Osteoblast (primary cell): ENCODE measurements at places on chromosomes 13 and 19. TPM values are rescaled to one million over a fixed set of nuclear protein-coding genes. Genes with fewer than 3 reads are reported as not detected.

- H3K36me3 ChIP-seq, result peaks cover 36% of the 10 kb centered on the region
- H3K27me3 ChIP-seq, result no peaks in the 10 kb centered on the region
- peaks cover 9% of the 10 kb centered on the region for H3K4me1 ChIP-seq
- no peak overlapping the region for H3K4me3 ChIP-seq
- no peak overlapping the region for H3K27ac ChIP-seq
- no peak for DNase-seq
These were observed 27.5 kb upstream of the TMEM160 start for GRCh38 chr19:47075941-47076340.

DNA sequence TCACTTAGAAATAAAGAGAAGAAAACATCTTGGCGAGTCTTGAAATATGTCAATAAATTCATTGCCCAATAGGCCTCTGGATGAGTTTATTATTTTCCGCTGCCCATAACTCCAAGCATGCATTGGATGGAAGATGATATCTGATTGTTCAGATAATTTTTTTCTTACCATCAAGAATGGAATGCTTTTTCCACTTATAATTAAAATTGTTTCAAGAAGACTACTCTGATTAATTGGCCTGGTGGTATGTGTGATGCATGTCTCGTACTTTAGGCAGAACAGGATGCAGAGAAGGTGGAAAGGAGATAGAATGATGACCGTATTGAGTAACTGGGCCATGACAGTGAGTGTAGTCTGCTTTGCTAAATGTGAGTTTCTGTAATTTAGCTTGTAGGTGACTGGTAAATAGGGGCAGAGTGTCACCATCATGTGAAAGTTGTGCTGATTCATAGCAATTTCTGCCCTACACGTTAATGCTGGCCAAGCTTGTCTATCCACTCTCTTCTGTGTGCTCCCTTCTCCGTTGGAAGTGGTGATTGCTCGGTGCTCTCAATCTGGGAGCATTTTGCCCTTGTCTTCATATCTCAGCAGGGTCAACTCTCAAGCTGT, 13.5 kb upstream of the SPATA13 start:
- no peaks in the 10 kb centered on the region for H3K27me3 ChIP-seq
- H3K36me3 ChIP-seq, result no peaks in the 10 kb centered on the region
- H3K4me1 ChIP-seq, result peaks cover 17% of the 10 kb centered on the region
- no peak overlapping the region for H3K27ac ChIP-seq
- no peak overlapping the region for H3K4me3 ChIP-seq

DNA sequence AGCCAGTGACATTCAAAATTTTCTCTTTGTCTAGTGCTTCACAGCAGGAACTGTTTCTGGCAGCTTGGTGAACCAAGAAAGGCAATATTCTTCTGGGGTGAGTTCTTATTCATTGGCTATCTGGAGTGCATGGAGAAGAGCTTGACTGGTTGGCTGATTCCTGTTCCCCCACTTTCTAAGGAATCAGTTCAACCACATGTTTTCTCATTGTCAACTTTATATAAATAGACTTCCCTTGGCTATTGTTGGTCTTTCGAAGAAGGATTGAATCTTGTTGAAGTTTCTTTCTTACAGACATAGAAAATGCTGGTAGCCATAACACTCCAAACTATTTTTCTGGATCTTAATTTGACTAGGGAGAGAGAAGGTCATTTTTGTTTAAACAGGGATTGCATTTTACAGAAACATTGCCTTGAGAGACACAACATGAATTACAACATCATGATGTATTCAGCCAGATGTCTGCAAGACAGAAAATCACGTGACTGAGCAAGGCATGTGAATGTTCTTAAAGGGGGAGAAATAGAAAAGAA, 85.2 kb downstream of the EDNRB start:
- no peak overlapping the region for H3K27ac ChIP-seq
- H3K27me3 ChIP-seq, result no peaks in the 10 kb centered on the region
- DNase-seq, result no peak
- no peaks in the 10 kb centered on the region for H3K4me1 ChIP-seq
- H3K36me3 ChIP-seq, result no peaks in the 10 kb centered on the region
- no peak overlapping the region for H3K4me3 ChIP-seq

- H3K4me1 ChIP-seq, result no peaks in the 10 kb centered on the region
- H3K27me3 ChIP-seq, result no peaks in the 10 kb centered on the region
- peak; percentile 71 for DNase-seq
- H3K27ac ChIP-seq, result no peak overlapping the region
These were observed 36.3 kb downstream of the SMIM24 start for GRCh38 chr19:3443840-3444694.

DNA sequence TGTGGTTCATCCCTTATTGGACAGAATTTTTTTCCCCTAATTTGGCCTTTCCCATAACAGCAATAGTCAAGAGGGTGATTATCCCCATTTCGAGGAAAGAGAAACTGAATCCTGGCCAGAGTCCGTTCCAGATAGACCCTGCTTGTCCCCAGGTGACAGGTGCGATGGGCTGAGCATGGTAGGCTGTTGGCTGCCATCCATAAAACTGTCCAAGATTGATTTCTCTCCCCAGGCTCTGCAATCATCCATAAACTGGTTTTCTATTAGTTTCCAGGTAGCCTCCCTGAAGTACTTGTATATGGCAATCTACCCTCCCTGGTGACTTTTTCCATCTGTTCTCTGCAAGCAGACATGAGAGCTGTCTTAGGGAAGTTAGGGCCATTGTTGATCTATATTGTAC, 25.4 kb downstream of the SERP2 start:
- DNase-seq, result no peak
- no peaks in the 10 kb centered on the region for H3K36me3 ChIP-seq
- H3K27me3 ChIP-seq, result peaks cover 3% of the 10 kb centered on the region
- peaks cover 7% of the 10 kb centered on the region for H3K4me1 ChIP-seq

DNA sequence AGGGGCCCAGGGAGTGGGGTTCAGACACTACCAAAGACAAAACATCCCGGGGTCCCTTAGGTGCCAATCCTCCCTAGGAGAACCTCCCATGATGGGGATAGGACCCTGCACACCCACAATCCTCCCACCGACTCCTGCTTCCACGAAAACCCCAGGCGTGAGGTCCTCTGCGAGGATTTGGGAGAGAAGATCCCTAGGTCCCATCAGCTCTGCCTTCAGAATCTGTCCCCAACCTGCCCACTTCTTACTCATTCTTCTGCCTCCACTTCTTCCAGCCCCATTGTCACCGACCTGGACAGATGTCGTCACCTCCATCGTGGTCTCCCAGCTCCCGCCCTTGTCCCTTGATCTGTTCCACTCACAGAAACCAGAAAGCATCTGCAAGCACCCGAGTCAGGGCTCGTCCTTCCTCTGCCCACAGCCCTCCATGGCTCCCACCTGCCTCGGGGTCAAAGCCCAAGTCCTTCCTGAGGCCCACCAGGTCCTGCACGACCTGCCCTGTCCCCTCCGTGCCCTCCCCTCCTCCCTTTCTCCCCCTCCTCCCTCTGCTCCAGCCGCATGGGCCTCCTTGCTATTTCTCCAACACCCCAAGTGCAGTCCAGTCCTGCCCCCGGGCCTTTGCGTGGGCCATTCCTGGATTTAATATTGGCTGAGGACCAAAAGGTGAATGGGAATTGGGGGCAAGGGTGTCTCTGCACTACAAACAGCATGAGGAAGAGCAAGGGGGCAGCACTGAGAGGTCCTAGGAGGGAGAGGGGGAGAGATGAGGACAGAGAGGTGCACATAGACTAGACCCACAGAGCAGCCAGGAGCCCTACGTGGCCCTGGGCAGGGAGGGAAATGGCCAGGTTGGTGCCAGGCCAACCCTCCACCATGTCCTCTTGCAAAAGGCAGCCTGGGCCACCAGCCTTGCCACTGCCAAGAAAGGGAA, 51.3 kb downstream of the PTPRS start:
- no peak overlapping the region for H3K27ac ChIP-seq
- peaks cover 41% of the 10 kb centered on the region for H3K4me1 ChIP-seq
- peak; percentile 83 for DNase-seq
- peaks cover 16% of the 10 kb centered on the region for H3K36me3 ChIP-seq
- H3K4me3 ChIP-seq, result no peak overlapping the region

- H3K27me3 ChIP-seq, result no peaks in the 10 kb centered on the region
- no peak overlapping the region for H3K4me3 ChIP-seq
- DNase-seq, result no peak
- no peaks in the 10 kb centered on the region for H3K36me3 ChIP-seq
- H3K27ac ChIP-seq, result peak overlapping the region; percentile 52
- H3K4me1 ChIP-seq, result peaks cover 22% of the 10 kb centered on the region
These were observed 121.4 kb downstream of the ENOX1 start for GRCh38 chr13:43665388-43665787.

DNA sequence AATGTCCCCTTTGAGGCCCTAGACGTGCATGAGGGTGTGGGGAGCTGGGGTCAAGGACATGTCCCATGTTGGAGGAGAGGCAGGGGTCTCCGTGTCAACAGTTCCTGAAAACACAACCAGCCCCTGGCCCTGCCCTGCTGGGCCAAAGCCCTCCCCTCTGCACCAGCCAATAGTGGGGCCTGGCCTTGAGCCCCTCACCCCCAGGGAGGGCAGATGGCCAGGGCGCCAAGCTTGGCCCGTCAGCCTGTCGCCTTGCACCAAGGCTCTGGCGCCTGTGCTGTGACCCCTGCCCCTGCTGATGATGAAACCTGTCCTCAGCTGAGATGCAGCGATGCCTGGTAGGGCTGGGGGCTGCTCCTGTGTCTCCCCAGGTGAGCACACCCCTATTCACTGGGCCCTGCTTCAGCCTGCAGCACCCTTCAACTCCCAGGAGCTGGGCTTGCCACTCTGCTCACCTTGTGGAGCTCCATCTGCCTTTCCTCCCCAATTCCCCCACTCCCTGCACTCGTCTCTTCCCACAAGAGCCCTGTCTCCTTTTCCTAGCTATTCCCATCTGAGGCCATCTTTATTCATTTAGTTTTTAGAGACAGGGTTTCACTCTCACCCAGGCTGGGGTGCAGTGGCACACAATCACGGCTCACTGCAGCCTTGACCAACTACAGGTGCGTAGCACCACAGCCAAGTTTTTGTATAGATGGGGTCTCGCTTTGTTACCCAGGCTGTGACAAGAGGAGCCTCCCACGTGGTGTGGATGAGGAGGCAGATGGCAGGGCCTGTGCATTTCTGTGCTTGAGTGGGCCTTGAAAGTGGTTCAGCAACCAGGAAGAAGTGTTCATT, 2.1 kb upstream of the HAMP start:
- no peak overlapping the region for H3K4me3 ChIP-seq
- H3K27ac ChIP-seq, result no peak overlapping the region
- H3K4me1 ChIP-seq, result no peaks in the 10 kb centered on the region
- DNase-seq, result peak; percentile 82
- H3K36me3 ChIP-seq, result peaks cover 14% of the 10 kb centered on the region

DNA sequence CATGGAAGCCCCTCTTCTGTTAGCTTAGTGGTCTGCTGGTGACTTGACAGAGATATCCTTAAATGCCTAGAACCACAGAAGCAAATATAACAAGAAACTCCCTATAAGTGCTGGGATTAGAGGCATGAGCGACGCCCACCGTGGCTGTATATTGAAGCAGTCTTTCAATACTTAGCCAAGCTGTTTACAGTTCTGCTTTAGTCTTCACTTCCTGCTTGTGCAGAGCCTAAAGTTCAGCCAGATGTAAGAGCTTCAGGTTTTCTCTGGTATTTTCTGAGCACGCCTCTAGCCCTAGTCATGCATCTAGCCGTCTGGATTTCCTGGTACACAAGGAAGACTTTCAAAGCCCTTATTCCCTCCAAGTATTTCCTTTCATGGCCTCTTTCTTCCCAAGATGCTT, 28.5 kb downstream of the TRPM4 start:
- H3K4me1 ChIP-seq, result no peaks in the 10 kb centered on the region
- peaks cover 72% of the 10 kb centered on the region for H3K36me3 ChIP-seq
- peak; percentile 46 for DNase-seq
- no peak overlapping the region for H3K27ac ChIP-seq
- H3K27me3 ChIP-seq, result no peaks in the 10 kb centered on the region
- no peak overlapping the region for H3K4me3 ChIP-seq

DNA sequence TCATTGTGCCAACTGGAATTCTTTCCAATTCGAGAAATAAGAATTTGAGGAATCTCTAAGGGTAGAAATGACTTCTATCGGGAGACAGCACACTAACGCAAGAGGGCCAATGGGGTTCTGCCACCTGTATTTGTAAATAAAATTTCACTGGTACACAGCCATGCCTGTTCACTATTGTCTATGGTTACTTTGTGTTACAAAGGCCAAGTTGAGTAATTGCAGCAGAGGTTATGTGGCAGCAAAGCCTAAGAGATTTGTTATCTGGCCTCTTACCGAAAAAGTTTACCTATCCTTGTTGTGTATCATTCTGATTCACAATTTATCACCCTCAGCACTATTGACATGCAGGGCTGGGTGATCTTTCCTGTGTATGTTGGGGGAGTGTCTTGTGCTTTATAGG, 278.0 kb downstream of the KLF5 start:
- no peaks in the 10 kb centered on the region for H3K27me3 ChIP-seq
- H3K27ac ChIP-seq, result no peak overlapping the region
- DNase-seq, result no peak
- no peaks in the 10 kb centered on the region for H3K36me3 ChIP-seq
- H3K4me3 ChIP-seq, result no peak overlapping the region
- peaks cover 3% of the 10 kb centered on the region for H3K4me1 ChIP-seq

DNA sequence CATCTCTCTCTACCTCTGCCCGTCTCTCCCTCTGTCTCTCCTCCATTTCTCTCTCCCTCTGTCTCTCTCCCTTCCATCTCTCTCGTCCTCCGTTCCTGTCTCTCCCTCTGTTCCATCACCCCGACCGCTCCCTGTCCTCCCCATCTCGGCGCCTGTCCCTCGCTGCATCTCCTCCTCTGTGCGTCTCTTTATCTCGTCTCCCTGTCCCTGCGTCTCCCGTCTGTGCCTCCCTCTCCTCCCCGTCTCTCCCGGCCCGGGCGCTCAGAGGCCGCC, 4.6 kb downstream of the GRIN2D start:
- no peak overlapping the region for H3K27ac ChIP-seq
- H3K4me3 ChIP-seq, result peak overlapping the region; percentile 68
- H3K27me3 ChIP-seq, result peaks cover 46% of the 10 kb centered on the region
- no peak for DNase-seq
- peaks cover 5% of the 10 kb centered on the region for H3K4me1 ChIP-seq
- H3K36me3 ChIP-seq, result no peaks in the 10 kb centered on the region

LILRB4 gene
- under 0.01 TPM in 1 of 2 replicates, not detected in the other for total RNA-seq

NPHS1 gene
- not detected in 2 replicates for total RNA-seq

DNMT1 gene
- total RNA-seq, result 24.2 and 33.7 TPM in 2 replicates

R3HDM4 gene
- total RNA-seq, result 31.1 and 32.7 TPM in 2 replicates

KANK2 gene
- 253 and 295 TPM in 2 replicates for total RNA-seq

ZFR2 gene
- total RNA-seq, result not detected in 2 replicates

IGFL3 gene
- not detected in 2 replicates for total RNA-seq

CARD8 gene
- 17.4 and 18.0 TPM in 2 replicates for total RNA-seq

COMP gene
- 12.4 and 14.8 TPM in 2 replicates for total RNA-seq

VRK3 gene
- total RNA-seq, result 24.2 and 30.6 TPM in 2 replicates

CYSLTR2 gene
- under 0.01 TPM in 2 replicates for total RNA-seq
